Suppressor macrophage treated with lipopolysaccharide for 4 hours (primary cell): ENCODE measurements at places on chromosomes 4 and X.

GRCh38 chr4:153393397-153393796, 48.9 kb downstream of the MND1 start:
- no peak for DNase-seq

DNA sequence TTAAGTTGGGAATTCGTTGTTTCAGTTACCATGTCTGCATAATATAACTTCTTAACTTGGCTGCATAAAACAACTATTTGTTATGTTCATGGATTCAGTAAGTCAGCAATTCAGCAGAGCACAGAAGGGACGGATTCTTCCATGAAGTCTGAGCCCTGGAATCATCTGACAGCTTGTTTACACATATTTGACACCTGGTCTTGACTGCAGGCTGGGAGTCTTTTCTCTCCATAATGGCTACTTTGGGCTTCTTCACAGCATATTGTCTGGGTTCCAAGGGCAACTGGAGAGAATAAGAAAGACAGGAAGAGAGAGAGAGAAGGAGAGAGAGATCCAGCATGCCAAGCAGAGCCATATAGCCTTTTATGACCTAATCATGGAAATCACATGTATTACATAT, 23.1 kb downstream of the CENPC start:
- DNase-seq, result no peak

DNA sequence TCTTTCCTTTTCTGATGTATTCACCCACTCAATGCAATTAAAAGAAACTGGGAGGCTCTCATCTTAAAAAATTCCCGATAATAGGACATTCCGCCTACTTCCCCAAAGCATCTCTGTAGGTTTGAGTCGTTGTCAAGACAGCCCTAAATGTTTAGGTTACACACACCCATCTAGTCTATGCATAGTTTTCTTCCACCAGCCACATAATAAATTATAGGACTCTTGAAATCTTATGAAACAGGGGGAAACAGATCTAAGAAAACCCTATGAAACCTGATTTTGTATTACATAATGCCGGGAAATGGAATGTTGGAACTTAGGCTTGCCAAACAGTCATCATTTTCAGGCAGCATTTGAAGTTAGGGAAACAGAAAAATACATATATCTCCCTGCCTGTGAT, 150.0 kb downstream of the PRKX start:
- DNase-seq, result no peak

- peak; percentile 57 for DNase-seq
These were observed 47.7 kb downstream of the PRPS1 start for GRCh38 chrX:107675823-107676555.

- no peak for DNase-seq
These were observed 199.7 kb downstream of the HS6ST2 start for GRCh38 chrX:132758759-132759158.

- DNase-seq, result no peak
These were observed 156.3 kb downstream of the BTC start for GRCh38 chr4:74638001-74638400.

GRCh38 chr4:27007507-27007906, 146.9 kb downstream of the STIM2 start:
- no peak for DNase-seq

- DNase-seq, result no peak
These were observed 549.1 kb upstream of the EPHA5 start for GRCh38 chr4:66219401-66219800.

DNA sequence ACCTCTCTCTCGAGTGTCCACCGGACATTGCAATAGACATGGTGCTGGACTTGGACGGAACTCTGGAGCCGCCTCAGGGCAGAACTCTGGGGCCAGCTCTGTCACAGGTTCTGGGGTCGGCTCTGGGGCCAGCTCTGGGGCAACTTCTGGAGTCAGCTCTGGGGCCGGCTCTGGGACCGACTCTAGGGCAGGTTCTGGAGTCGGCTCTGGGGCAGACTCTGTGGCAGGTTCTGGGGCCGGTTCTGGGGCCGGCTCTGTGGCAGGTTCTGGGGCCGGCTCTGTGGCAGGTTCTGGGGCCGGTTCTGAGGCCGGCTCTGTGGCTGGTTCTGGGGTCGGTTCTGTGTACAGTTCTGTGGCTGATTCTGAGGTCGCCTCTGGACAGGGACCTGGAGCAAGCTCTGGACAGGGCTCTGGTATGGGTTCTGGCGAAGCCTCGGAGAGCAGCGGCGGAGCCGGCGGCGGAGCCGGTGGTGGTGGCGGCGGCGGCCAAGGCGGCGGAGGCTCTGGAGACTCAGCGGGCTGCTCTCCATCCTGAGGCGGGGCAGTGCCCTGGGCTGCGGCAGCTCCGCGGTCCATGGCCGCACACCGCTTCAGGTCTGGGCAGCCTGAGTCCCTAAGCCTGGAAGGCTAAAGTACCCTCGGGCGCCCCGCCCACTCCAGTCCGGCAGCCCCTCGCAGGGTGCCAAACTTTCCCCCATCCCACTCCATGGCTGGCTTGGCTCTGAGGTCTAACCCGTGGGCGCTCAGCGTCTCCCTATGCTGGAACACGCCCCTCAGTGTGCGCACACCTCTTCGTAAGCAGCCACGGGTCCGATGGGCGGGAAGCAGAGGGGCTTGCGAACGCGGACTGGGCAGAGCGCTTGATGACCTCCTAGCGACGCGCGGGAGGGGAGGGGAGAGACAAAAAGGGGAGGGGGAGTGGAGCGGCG, at the start of gene DGKK:
TSS of gene DGKK (minus strand) at position 723 of the 929 bp plus-strand sequence. CDS start at position 576, 147 bp downstream.
- DNase-seq, result no peak
